ENCODE measurements at places on chromosomes 2 and 18.

- no peak for DNase-seq
Measured at GRCh38 chr18:39713961-39714360, 2148.4 kb upstream of the CELF4 start.

- no peak for DNase-seq
Measured at GRCh38 chr18:79524181-79525078, 128.7 kb downstream of the NFATC1 start.

DNA sequence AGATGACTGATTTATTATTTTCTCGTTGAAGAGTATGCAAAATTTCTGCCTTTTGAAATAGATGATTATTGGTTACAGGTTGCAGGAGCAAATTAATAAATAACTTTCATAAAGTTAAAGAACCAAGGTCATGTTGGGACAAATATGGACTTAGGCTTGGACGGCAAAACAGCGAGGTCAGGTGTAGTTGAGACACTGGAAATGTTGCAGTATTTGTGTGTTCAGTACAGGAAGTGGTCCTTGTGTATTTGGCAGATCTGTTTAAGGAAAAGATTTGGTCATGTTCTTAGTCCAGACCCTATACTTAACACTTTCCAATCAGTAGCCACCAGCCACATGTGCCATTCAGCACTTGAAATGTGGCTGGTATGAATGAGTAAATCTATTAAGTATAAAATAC lies 486.5 kb downstream of the TDRD15 start:
- no peak for DNase-seq

GRCh38 chr2:136085453-136086209 lies 32.3 kb downstream of the CXCR4 start:
- no peak for DNase-seq

- DNase-seq = no peak
Measured at GRCh38 chr2:41846962-41847361, 200.9 kb upstream of the PKDCC start.
